ENCODE measurements at places on chromosomes 5 and 9.

GRCh38 chr5:95274011-95274410 lies 10.9 kb downstream of the MCTP1 start:
- DNase-seq = no peak

- no peak for DNase-seq
Observed at GRCh38 chr5:135020111-135020895, 13.7 kb downstream of the PITX1 start.

GRCh38 chr9:95822015-95822414 lies 53.5 kb upstream of the ERCC6L2 start:
- DNase-seq = no peak

- no peak for DNase-seq
Observed at GRCh38 chr9:106911951-106912350, 49.0 kb downstream of the ZNF462 start.

DNA sequence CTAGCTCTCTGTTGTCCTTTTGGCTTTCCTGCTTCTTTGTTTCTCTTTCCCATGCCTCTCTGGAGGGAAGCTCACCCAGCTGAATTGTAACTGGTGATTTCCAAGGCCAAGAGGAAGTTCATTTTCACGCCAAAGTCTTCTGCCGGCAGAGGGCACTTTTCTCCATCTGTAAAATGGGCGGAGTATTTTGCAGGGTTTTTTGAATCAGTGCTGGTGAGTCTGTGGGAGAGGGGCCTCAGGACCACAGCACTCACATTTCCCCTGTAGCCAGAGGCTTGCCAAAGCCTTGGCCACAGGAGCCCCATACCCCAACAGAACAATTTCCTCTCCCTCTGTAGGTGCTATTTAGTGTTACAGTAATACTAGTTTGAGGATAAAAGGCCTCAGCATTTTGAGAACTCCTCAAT lies 42.3 kb upstream of the MATR3 start:
- DNase-seq = no peak

DNA sequence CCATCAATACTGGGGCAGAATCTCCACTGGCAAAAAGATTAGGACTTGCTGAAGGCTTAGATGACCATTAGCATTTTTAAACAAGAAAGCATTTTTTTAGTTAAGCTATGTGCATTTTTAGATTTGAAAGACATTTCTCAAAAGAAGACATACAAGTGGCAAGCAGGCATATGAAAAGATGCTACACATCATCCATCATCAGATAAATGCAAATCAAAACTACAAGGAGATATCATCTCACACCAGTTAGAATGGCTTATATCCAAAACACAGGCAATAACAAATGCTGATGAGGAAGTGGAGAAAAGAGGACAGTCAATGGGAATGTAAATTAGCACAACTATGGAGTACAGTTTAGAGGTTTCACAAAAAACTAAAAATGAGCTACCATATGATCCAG lies 195.6 kb upstream of the TNC start:
- no peak for DNase-seq

- DNase-seq = peak; percentile 90
Observed at GRCh38 chr9:127723444-127723843, 7.6 kb downstream of the TTC16 start.

DNA sequence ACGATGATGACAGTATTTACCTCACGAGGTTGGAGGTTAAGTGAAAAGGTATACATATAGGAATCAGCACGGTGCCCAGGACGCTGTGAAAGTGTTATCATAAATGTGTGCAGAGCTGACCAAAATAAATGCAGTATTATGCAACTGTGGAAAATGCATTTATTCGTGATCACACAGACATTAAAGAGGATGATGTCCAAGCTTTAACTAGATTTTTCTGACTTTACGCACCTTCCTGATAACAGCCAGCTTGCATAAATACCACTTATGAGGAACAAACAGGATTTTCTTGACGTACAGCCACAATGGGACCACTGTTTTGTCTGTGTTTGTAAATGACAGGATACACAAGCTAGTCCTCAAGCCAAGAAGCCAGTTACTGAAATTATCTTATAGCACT lies 71.4 kb upstream of the ATP10B start:
- DNase-seq = no peak

GRCh38 chr9:15785584-15785983 lies 232.7 kb downstream of the CCDC171 start:
- DNase-seq = no peak

- peak; percentile 35 for DNase-seq
Observed at GRCh38 chr5:14445013-14445412, 136.6 kb upstream of the OTULINL start.

- DNase-seq = peak; percentile 21
Observed at GRCh38 chr9:117414906-117415331, at the start of gene ASTN2. ASTN2 (minus strand) TSS chr9:117415057; CDS start chr9:117414938, 119 bp downstream.

DNA sequence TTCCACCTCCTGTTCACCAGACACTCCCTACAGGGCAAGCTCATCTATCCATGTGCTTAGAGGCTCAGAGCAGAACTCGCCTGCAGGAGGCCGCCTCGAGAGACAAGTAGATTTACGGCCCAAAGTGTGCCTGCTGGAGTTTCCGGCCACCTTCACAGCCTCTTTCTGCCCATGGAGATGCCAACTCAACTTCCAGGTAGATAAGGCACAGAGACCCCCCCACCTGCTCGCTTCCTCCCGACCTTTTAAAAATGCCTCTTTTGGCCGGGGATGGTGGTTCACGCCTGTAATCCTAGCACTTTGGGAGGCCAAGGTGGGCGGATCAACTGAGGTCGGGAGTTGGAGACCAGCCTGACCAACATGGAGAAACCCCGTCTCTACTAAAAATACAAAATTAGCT lies 46.6 kb downstream of the EXD3 start:
- DNase-seq = no peak

DNA sequence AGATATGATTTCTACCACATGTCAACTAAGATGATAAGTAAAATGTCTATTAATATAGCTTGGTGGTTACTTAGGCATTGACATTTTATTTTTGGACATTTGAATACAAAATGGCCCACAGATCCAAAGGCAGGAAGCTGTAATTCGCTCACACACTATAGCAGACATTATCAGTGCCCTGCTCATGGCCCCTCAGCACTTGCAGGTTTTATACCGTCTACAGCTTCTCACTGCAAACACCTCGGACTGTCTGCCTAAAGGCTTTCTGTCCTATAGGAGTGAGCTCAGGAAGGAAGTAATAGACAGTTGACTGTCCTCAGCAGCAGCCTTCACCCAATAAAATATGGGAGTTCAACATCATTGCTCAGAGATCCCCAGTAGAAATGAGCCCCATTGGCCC lies 140.8 kb upstream of the RASA1 start:
- no peak for DNase-seq

- DNase-seq = no peak
Observed at GRCh38 chr5:131272307-131272706, 8.5 kb downstream of the CDC42SE2 start.
